ENCODE measurements at places on chromosomes 16 and 17.
A peak's percentile ranks its signal among the peaks of the same experiment; 100 is the strongest.

DNA sequence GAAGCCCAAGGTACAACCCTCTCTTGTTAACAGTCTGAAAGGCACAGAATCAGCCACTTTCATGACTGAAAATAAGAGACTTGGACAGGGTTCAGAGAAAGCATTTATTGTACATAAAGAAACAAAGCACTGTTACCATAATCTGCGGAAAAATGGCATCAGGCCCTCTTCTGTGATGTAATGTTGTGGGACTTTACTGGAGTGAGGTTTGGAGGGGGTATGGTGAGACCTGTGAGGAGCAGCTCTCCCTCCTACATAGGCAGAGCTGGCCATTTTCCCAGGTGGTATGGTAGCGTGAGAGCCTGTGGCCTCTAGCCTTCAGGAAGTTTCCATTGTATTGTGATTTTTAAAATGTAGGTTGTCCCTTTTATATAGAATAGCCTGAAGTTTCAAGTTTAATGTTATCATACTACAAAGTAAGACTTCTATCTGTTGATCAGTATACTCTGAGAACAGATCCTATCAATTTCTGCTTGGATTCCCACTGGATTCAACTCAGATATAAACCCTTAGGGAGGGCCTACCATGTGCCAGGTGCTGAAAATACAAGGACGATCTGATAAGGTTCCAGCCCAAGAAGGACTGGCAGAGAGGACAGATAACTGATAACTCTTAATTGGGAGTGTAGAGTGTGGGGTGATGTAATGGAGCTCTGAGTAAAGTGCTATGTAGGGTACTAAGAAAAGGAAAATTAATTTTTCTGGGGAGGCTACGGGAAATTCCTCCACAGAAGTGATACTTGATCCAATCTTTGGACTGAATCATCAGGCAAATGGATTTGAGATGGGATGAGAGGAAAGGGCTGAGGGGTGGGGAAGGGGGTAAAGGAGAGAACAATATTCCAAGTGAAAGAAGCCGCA lies 4.1 kb upstream of the YPEL2 start:
- no peak for DNase-seq

DNA sequence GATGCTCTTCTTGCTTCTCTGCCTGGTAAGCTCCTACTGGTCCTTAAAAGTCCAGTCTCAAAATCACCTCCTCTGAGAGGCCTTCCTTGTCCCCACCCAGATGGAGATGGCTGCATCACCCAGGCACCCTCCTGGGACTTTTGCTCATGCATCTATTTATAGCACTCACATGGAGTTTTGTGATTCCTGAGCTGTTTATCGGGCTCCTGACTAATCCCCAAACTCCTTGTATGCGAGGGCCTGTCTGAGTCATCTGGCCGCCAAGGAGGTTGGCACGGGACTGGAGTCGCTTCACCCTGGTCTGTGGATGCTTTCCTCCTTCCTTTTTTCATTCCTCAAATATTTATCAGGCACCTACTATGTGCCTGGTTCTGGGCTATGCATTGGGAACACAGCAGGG lies 2.3 kb upstream of the MAP2K3 start:
- DNase-seq, result no peak

DNA sequence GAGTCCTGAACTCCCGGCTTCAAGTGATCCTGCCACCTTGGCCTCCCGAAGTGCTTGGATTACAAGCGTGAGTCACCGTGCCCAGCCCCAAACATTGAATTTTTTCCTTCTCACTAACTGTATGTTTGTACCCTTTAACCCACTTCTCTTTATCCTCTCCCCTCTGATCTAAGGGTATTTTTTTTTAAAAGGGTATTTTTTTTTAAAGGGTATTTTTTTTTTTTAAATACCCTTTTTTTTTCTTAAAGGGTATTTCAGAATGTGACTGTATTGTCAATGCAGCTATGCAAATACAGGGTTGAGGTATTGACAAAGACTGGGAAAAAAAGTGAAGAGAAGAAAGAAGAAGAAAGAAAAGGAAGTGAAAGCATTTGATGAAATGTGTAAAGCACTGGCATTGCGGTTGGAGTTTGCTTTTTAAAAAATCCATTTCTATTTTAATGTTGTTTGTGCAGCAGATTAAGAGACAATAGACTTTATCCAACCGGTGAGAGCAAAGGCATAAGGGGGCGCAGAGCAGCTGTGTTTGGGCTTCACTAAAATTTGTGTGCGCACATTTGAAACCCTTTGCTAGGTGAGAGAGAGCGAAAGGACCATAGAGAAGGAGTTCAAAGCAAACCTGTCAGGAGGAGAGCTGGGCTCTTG lies 42.4 kb downstream of the SYT17 start:
- DNase-seq, result no peak

DNA sequence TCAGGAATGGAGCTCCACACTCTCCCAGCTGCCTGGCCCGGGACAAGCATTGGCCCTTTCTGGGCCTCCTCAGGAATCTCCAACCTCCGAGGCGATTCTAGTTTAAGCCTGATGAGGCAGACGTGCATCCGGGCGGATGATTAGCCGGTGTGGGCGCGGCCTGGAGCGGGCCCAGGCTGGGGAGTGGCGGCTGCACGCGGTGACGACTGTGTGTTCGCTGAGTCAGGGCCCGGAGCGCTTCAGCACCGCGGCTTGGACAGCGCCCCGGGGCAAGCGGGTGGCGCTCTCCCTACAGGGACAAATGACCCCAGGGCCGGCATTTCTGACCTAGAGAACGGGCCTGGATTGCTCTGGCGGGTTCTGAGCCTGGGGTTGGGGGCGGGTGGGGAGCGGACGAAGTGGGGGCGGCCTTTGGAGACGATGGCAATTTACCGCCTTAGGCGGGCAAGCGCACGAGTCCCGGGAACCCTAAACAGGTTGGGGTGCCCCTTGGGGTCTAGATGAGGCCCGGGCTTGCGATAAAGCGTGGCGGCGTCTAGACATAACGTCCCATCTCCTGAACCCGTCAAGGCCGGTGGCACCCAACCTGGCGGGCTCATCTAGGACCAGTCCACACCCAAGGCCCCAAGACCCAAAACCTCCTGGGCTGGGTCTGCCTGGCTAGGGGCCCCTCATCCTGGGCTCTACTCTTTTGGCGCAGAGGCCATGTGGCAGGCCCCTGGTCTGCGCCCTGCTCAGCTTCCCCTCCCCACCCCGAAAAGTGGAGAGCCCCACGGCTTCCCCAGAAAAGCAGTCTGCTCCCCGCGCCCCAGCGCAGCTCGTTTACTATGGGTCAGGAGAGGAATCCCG lies 22.3 kb upstream of the ZNHIT3 start:
- no peak for DNase-seq

DNA sequence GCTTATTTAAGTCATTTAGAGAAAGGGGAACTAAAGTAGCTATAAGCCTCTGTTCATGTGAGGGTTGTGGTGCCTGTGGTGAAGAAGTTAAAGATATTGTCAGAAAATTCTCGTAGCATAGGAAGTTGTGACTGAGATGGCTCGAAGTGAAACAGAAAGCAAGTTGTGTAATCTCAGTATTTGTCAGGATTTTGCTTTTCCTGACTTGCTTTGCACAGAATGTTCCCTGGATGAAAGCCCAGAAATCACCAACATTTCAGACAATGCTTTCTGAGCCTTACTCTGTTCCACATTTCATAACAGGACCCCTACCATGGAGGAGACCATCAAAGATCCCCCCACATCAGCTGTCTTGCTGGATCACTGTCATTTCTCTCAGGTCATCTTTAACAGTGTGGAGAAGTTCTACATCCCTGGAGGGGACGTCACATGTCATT lies 10.6 kb downstream of the CALCOCO2 start:
- DNase-seq, result no peak

DNA sequence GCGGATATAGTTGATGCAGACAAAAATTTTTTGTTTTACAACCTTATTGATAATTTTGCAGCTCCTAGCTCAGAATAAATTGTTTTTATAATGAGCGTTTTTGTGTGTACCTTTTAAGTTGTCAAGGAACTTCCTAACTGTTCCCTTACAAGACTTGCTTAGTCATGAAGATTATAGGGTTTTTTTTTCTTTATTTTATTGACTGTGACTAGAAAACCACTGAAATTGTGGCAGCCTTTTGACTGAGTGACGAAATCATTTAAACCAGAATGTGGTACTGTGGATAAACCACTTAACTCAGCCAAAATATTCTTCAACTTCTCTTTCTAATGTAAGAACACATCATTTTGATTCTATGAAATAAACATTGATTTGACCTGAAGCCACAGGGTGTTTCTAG lies 40.8 kb upstream of the VPS4A start:
- no peak for DNase-seq

GRCh38 chr17:39090908-39091665 lies 60.4 kb downstream of the PLXDC1 start:
- DNase-seq, result no peak

- DNase-seq, result no peak
Observed at GRCh38 chr16:2979669-2980226, 498 bp downstream of the PKMYT1 start.

- DNase-seq, result peak; percentile 76
Observed at GRCh38 chr16:29148867-29149272, 164.0 kb downstream of the LAT start.

DNA sequence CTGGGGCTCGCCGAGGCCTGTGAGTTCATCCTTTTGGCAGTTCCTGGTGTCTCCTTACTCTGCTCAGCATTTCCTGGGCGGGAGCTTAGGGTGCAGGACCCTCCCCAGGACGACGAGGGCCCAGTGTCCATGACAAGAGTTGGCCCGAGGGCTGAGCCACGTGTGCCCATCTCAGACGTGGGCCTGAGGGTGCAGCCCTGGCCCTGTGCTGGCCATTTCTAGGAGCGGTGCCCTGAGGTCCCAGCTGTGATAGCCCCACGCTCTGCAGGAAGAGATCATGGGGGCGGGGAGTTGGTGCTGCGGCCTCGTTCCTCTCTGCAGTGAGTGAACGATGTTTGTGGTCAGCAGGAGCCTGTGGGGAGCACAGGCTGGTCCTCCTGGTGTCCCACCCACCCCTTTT lies 6.0 kb upstream of the MC1R start:
- DNase-seq, result no peak

- DNase-seq, result no peak
Observed at GRCh38 chr16:57814896-57815295, 12.6 kb upstream of the KIFC3 start.

- DNase-seq, result no peak
Observed at GRCh38 chr17:40086150-40087044, 14.0 kb downstream of the NR1D1 start.

GRCh38 chr16:4536391-4537106 lies 2.0 kb downstream of the CDIP1 start:
- no peak for DNase-seq

GRCh38 chr17:3903881-3904290 lies 11.0 kb upstream of the CAMKK1 start:
- DNase-seq, result no peak

GRCh38 chr17:37318931-37319594 lies 56.7 kb upstream of the C17orf78 start:
- no peak for DNase-seq

GRCh38 chr17:81251709-81252301 lies 12.7 kb downstream of the NDUFAF8 start:
- DNase-seq, result no peak

GRCh38 chr17:44012874-44013273 lies 1.9 kb downstream of the TMEM101 start:
- no peak for DNase-seq

- no peak for DNase-seq
Observed at GRCh38 chr16:57648125-57648524, 19.7 kb downstream of the ADGRG1 start.

DNA sequence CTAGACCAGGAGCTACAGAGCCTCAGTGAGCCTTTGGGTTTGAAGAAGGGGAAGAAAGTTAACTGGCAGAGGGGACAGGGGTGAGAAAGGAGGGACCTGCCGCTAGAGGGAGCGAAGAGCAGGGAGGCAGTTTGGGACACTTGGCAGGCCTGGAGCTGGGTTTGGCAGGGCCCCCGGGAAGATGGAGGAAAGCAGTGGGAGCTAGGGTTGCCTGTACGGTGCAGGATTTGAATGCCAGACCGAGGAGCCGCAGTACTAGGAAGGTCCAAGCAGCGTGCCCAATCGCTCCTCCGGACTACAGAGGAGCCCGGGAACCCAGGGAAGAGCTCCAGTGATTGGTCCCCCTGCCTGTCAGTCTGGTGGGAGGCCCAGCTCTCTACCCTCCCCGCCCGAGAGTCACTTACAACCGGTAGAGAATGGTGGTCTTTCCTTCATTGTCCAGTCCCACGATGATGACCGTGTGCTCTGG lies 1.3 kb downstream of the ARL5C start:
- peak; percentile 37 for DNase-seq

DNA sequence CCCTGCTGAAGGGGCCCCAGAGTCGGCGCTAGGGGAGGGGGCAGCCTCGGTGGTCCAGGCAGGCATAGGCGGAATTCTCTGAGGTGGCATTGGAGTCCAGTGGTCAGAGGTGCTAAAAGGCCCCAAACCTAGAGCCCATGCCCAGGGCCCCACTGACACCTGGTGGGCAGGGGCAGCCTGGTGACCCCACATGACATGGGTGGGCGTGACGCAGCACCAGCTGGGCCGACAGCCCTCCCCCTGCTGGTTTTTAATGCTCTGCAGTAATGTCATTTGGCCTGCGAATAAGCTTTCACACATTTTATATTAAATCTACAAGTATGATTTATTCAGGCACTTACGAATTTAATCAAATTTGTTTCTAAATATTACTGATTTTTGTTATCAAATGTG lies 2.1 kb upstream of the RNPS1 start:
- no peak for DNase-seq

GRCh38 chr17:52027620-52028295 lies 130.8 kb downstream of the CA10 start:
- DNase-seq, result no peak

- no peak for DNase-seq
Observed at GRCh38 chr17:64240741-64241347, 22.2 kb downstream of the TEX2 start.

GRCh38 chr16:57284209-57284951 lies at the start of gene PLLP:
TSS of gene PLLP (minus strand) at chr16:57284672. CDS start at chr16:57284540, 132 bp downstream.
- peak; percentile 12 for DNase-seq

DNA sequence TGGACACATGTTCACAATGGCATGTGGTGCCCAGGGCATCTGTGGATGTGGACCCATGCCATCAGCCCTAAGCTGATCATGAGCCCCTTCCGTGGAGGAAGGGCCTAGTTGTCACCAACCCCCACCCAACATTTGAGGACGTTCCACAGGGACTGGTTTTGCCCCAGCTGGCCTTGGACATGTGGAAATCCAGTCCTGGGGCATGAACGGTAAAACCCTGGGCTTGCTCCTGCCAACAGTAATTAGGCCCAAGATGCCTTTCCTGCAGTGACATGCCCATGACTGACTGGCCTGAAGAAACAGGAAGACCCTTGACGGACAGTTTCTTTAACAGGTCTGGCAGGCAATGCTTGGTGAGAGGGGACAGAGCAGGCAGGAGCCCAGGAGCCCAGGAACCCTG lies 7.7 kb downstream of the TNS4 start:
- DNase-seq, result no peak

DNA sequence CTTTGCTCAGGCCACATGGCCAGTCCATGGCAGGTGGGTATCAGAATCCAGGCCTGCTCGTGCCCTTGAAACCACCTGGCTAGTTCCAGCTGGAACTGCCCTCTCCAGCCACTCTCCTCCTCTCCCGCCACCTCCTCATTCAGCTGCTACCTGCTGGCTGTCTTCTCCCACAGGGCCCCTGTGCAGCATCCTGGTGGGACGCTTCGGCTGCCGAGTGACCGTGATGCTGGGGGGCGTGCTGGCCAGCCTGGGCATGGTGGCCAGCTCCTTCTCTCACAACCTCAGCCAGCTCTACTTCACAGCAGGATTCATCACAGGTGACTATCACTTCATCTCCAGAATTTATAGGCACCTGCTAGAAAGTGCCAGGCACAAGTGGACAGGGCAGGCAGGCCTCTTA lies 10.1 kb downstream of the SLC16A5 start:
- no peak for DNase-seq

- DNase-seq, result no peak
Observed at GRCh38 chr16:72164691-72165090, 7.3 kb downstream of the PMFBP1 start.

- DNase-seq, result peak; percentile 20
Observed at GRCh38 chr17:30336369-30337171, 2.7 kb upstream of the TMIGD1 start.

GRCh38 chr16:68898026-68898425 lies 54.7 kb downstream of the TANGO6 start:
- DNase-seq, result no peak

Data from T-helper 22 cell (primary cell).